ENCODE measurements at places on chromosomes 1 and 21.

DNA sequence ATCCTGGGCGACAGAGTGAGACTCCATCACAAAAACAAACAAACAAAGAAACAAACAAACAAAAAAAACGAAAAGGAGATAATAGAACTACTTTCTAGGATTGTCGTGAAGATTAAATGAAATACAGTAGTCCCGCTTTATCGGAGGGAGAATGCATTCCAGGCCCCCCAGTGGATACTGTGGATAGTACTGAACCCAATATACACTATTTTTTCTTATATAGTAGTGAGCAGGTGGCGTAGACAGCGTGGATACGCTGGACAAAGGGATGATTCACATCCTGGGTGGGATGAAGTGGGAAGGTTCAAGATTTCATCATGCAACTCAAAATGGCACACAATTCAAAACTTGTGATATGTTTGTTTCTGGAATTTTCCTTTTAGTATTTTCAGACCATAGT is 8.0 kb downstream of the SLC35F3 start:
- DNase-seq, result no peak

- no peak for DNase-seq
Measured at GRCh38 chr1:25174363-25174729, 58.0 kb downstream of the SYF2 start.

DNA sequence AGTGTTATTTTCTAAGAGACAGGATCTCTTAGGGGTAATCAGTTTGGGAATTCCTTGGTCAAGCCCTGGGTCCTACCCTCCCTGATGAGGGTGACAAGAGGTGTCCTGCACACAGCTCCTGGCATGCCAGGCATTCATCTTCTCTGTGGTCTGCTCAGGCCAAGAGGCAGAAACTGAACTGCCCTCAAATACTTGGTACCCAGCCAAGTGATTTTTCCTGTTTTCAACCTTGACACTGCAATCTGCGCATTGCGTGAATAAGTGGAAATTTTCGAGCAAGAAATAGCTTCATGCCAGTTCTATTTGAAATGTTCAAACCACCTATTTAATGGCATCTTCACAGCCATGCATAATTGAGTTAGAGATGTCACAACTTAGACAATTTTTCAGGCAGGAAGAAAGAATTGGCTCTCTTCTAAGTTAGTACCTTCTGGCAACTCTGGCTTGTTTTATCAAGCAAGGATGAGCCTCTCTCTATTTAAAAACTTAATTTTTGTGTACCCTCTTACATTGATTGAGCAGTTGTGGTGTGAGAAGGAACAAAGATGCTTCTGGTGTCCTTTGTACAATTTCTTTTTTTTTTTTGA is 27.0 kb downstream of the DNM3 start:
- DNase-seq, result no peak

- no peak for DNase-seq
Measured at GRCh38 chr1:15141935-15142539, 11.5 kb upstream of the TMEM51 start.
